Activated CD4-positive, alpha-beta memory T cell treated with anti-CD3 and anti-CD28 coated beads, Interleukin-2, amount 10 ng/mL, durations not matched to agents 7 days and 5 days (primary cell): ENCODE measurements at places on chromosomes 1 and 21. TPM values are rescaled to one million over a fixed set of nuclear protein-coding genes. Genes with fewer than 3 reads are reported as not detected.

C1QTNF12 gene
- 4.2 TPM for total RNA-seq

NPPB gene
- not detected for total RNA-seq

OR2M3 gene
- not detected for total RNA-seq

CFAP74 gene
- not detected for total RNA-seq

C8B gene
- total RNA-seq, result not detected

DNA sequence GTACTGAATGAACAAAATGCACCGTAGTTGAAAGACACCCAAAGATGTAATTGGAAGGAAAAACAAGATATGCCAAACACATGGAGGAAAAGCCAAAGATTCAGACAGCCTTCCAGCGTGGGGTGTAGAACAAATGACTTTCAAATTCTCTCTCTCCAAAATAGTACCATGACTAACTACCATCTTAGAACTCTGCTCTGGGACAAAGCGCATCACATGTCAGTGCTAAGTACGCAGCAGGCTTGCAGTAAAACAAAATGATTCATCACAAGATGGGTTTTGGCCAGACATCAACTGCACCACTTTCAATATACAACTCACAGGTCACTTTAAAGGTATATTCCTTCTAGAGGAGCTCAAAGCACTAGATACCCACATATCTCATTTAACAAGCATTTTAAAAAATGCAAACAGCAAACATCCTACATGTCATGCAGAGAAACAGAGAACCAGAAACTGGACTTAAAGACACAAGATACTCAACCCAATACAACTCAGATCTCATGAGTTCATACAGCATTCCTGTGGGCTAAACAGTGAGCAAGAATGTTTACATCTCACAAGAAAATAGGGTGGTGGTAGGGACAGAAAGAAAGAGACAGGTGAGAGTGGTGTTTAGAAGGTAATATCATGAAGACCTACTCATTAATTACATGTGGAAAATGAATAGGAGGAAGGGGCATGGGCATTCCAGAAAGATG is 75.7 kb downstream of the BCAR3 start:
- H3K4me1 ChIP-seq, result peaks cover 37% of the 10 kb centered on the region
- H3K27ac ChIP-seq, result no peak overlapping the region
- H3K4me3 ChIP-seq, result no peak overlapping the region
- peaks cover 4% of the 10 kb centered on the region for H3K36me3 ChIP-seq

DNA sequence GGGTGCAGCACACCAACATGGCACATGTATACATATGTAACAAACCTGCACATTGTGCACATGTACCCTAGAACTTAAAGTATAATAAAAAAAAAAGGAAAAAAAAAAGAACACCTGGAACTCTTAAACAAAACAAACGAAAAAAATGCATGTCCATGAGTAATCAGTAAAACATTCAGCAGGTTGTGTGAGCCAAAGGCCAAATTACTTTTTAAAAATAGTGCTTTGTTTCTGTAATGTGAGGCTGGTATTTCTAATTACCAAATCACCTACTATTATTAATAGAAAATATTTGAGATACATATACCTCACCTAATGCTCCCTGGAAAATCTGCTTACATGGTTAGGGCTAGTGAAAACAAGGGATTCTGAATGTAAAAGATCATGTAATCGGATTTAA is 294.4 kb upstream of the NR5A2 start:
- H3K27me3 ChIP-seq, result no peaks in the 10 kb centered on the region
- H3K27ac ChIP-seq, result no peak overlapping the region
- H3K4me3 ChIP-seq, result no peak overlapping the region

DNA sequence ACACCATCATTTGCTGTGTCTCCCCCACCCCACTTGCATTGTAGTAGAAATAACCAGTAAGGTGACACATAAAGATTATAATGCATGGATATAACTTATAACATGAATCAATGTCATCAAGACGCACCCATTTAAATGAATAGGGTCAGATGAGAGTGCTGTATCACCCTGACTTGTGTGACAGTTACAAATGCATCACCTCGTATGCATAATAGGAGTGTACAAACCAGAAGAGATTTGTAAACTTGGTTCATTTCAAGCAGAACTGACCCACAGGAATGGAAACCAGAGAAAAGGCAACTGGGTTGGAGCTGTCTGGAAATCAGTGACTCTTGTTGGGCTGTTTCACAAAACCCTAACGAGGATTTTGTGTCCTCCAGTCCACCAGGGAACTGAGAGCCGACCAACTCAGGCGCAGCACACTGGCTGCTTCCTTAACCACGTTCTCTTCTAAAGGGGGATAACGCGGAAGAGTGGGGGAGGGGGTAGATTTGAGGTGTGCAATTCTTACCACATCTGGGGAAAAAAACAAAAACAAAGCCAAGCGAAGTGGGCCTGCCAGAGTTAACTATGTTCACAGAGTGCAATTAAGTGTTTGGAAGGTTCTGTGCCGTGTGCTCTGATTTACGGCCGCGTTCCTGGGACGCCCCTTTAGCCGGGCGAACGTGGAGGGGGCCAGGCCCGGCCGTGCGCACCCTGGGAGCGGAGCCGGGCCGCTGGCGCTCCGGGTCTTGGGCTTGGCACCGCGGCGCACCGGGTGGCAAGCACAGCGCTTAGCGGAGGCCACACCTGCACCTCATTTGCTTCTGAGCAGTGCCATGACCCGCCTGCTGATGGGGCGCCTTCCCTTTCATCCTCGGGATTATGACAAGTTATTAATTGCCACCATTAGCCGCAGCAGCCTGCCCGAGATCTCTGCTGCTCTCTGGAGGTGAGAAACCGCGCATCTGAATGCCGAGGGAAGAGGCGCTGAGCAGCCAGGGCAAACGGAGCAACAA is 248.8 kb upstream of the FOXD3 start:
- H3K4me1 ChIP-seq, result no peaks in the 10 kb centered on the region
- no peak overlapping the region for H3K4me3 ChIP-seq
- no peak for DNase-seq
- peaks cover 31% of the 10 kb centered on the region for H3K27me3 ChIP-seq

DNA sequence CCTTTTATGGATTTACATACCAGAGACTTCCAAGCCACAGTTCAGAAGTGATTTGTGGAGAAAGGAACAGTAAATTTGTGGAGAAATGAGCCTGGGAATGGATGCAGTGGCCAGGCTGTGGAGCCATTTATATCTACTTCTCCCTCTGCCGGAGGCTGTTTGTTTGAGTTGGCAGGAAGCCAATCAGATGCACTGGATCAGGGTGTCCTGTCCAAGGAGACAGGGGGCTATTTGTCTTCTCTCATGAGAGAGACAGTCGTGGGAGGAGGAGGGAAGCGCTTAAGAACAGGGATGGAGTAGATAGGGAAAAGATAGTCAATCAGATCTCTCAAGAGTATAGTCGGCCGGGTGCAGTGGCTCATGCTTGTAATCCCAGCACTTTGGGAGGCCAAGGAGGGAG is 2.8 kb upstream of the HAPLN2 start:
- no peak overlapping the region for H3K27ac ChIP-seq
- peaks cover 2% of the 10 kb centered on the region for H3K4me1 ChIP-seq
- H3K4me3 ChIP-seq, result no peak overlapping the region
- no peaks in the 10 kb centered on the region for H3K36me3 ChIP-seq
- peaks cover 66% of the 10 kb centered on the region for H3K27me3 ChIP-seq

DNA sequence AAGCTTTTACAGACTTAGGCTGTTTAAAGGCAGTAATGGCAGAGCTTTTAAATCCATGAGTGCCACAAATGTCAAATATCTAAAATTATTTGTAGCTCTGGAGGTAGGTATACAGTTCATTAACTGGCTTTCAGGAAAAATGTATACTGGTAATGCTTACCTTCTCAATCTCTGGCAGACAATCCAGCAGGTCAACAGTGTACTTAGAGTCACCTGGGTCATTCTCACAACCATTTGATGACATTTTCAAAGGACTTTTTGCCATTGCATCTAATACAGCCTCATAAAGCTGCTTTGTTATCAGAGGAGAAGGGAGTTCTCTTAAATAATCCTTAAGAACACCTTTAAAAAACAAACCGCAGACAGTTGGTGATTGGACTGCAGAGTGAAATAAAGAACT is 31.9 kb downstream of the SYDE2 start:
- DNase-seq, result no peak
- H3K4me1 ChIP-seq, result no peaks in the 10 kb centered on the region
- H3K36me3 ChIP-seq, result no peaks in the 10 kb centered on the region
- H3K27me3 ChIP-seq, result no peaks in the 10 kb centered on the region
- H3K4me3 ChIP-seq, result no peak overlapping the region

DNA sequence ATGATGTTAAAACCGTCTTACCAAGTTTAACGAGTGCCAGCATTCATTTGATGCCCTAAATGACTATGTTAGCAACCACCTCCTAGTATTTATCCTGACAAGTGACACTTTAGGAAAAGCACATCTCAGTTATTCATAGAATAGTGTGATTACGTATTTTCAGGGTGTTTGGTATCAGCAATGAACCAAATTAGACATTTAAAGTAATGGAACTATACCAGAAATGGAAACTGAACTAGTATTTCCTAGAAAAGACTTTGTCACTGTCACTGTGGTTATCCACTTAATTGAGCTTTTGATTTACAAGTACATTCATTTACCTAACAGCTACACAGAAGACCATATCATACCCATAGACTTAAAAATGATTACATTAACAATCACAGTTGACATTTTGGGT is 3.6 kb upstream of the IL12RB2 start:
- peak overlapping the region; percentile 58 for H3K4me3 ChIP-seq
- no peaks in the 10 kb centered on the region for H3K27me3 ChIP-seq
- H3K36me3 ChIP-seq, result peaks cover 12% of the 10 kb centered on the region
- H3K27ac ChIP-seq, result peak overlapping the region; percentile 94
- H3K4me1 ChIP-seq, result peaks cover 61% of the 10 kb centered on the region

GRCh38 chr1:160739098-160739511 is at the start of gene SLAMF7:
Gene SLAMF7, plus strand, starts transcription at chr1:160739247. Its CDS starts 55 bp downstream, at chr1:160739302.
- H3K4me3 ChIP-seq, result peak within 1 kb of the TSS; percentile 67
- peaks cover 19% of the 10 kb centered on the region for H3K36me3 ChIP-seq
- H3K27ac ChIP-seq, result no peak within 1 kb of the TSS
- H3K4me1 ChIP-seq, result peaks cover 56% of the 10 kb centered on the region

GRCh38 chr1:117609471-117609911 is 3.6 kb downstream of the TENT5C start:
- H3K36me3 ChIP-seq, result peaks cover 72% of the 10 kb centered on the region
- peaks cover 3% of the 10 kb centered on the region for H3K27me3 ChIP-seq
- peak overlapping the region; percentile 28 for H3K27ac ChIP-seq
- H3K4me3 ChIP-seq, result peak overlapping the region; percentile 37

DNA sequence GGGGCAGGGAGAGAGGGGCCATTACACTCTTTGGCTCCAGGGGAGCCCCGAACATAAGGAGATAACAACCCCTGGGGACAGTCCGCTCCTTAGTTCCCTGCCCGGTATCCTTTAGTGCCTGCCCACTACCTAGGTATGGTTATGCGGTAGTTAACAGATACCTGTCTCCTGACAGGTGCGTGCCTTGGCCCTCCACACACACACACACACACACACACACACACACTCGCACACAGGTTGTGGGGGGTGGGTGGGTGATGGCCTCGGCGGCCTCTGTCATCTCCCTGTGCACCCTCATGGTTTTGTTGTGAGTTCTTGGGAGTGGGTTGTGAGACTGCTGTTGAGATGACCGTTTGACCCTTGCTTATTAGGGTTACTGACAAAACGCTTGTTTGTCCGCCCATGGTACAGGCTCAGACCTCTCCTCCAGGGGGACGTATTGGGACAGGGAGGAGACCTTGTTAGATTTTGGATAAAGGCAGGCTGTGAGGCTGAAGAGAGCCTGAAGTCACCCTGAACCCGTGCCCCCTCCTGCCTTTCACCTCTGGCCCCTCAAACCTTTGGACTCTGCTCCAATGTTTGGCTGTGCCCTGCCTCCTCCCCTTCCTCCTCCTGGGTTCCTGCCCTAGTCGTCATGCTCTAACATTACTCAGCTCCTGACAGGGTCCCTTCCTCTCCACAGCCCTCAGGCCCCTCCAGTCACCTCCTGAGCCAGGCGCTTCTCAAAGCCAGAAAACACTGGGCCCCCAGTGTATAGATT is 979 bp downstream of the RASSF5 start:
- peak overlapping the region; percentile 56 for H3K4me3 ChIP-seq
- H3K27ac ChIP-seq, result no peak overlapping the region
- DNase-seq, result no peak
- peaks cover 45% of the 10 kb centered on the region for H3K4me1 ChIP-seq

DNA sequence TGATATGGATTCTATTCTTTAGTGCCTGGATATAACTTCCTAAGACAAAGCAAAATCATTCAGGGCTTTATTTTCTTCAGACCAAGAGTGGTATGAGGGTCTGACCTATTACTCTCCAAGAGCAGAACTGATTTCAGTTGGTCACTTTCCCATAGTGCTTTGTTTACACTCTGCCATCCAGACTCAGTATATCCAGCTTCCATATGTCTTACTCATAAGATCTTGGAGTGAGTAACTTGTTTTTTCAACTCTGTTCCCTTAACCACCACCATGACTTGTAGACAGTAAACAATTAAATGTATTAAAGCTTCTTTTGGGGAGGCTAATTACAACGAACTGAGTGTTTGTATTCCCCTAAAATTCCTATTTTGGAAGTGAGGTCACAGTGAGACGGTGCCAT is 83.4 kb downstream of the USP24 start:
- H3K27ac ChIP-seq, result no peak overlapping the region
- H3K4me1 ChIP-seq, result peaks cover 20% of the 10 kb centered on the region
- H3K36me3 ChIP-seq, result peaks cover 64% of the 10 kb centered on the region
- H3K27me3 ChIP-seq, result no peaks in the 10 kb centered on the region

- peaks cover 51% of the 10 kb centered on the region for H3K36me3 ChIP-seq
- H3K4me1 ChIP-seq, result peaks cover 33% of the 10 kb centered on the region
- H3K27me3 ChIP-seq, result no peaks in the 10 kb centered on the region
- H3K4me3 ChIP-seq, result no peak overlapping the region
- no peak overlapping the region for H3K27ac ChIP-seq
- no peak for DNase-seq
Measured at GRCh38 chr1:26239936-26240335, 5.9 kb downstream of the CEP85 start.

- H3K27me3 ChIP-seq, result no peaks in the 10 kb centered on the region
- H3K36me3 ChIP-seq, result no peaks in the 10 kb centered on the region
- no peak overlapping the region for H3K4me3 ChIP-seq
Measured at GRCh38 chr1:214685906-214686305, 82.9 kb downstream of the CENPF start.

GRCh38 chr1:150155413-150156071 is 5.8 kb downstream of the PLEKHO1 start:
- H3K36me3 ChIP-seq, result peaks cover 90% of the 10 kb centered on the region
- no peak for DNase-seq
- no peaks in the 10 kb centered on the region for H3K27me3 ChIP-seq
- H3K4me3 ChIP-seq, result no peak overlapping the region
- peaks cover 82% of the 10 kb centered on the region for H3K4me1 ChIP-seq

DNA sequence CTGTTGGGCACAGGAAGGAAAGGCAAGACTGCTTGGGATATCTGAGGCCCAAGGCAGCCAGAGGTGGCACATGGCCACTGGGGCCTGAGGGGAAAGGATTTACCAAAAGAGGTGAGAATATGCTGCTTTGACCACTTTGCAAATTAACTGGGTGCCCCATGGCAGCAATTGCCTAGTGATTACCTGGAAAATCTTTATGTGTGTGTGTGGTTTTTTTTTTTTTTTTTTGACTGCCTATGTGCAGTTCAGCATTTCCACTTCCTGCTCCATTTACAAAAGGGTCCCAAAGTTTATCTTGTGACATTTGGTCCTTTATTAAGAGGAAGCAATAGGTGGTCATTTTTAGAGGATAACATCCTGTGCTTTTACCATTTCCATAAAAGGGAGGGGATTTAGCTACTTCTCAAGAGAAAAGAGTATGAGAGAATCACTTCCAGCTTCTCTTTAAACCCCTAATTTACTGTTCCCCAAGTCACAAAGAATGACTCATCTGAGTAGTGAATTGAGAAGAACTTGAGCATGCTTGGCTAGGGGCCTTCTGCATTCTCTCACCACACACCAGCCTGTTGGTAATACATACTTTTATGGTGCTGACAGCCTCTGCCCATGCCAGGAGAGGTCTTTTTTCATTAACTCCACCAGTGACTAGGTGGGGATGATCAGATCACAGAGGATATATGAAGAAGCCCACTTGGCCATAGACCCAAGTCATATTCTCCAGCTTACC is 52.1 kb downstream of the SYDE2 start:
- DNase-seq, result peak; percentile 44
- H3K36me3 ChIP-seq, result no peaks in the 10 kb centered on the region
- no peak overlapping the region for H3K4me3 ChIP-seq
- H3K27me3 ChIP-seq, result peaks cover 7% of the 10 kb centered on the region
- H3K27ac ChIP-seq, result peak overlapping the region; percentile 73
- peaks cover 35% of the 10 kb centered on the region for H3K4me1 ChIP-seq
